ENCODE measurements at places on chromosomes 5 and 9.

DNA sequence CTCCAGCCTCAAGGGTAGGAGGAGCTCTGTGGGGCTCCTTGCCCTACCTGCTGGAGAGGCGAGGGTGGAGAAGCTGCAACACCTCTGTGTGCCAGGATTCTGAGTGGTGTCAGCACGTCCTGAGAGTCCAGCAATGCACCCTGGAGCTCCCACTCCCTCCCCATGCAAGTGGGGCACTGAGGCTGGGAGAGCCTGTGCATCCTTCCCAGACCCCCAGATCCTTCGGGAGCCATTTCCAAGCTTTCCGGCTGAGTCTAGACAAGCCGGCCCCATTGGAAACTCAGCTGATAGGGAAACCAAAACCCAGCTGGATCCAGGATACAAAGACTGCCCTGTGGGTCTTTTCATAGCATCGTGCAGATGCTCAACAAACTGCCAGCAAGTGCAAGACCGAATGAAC, 1.8 kb downstream of the FAM163B start:
- DNase-seq = no peak

DNA sequence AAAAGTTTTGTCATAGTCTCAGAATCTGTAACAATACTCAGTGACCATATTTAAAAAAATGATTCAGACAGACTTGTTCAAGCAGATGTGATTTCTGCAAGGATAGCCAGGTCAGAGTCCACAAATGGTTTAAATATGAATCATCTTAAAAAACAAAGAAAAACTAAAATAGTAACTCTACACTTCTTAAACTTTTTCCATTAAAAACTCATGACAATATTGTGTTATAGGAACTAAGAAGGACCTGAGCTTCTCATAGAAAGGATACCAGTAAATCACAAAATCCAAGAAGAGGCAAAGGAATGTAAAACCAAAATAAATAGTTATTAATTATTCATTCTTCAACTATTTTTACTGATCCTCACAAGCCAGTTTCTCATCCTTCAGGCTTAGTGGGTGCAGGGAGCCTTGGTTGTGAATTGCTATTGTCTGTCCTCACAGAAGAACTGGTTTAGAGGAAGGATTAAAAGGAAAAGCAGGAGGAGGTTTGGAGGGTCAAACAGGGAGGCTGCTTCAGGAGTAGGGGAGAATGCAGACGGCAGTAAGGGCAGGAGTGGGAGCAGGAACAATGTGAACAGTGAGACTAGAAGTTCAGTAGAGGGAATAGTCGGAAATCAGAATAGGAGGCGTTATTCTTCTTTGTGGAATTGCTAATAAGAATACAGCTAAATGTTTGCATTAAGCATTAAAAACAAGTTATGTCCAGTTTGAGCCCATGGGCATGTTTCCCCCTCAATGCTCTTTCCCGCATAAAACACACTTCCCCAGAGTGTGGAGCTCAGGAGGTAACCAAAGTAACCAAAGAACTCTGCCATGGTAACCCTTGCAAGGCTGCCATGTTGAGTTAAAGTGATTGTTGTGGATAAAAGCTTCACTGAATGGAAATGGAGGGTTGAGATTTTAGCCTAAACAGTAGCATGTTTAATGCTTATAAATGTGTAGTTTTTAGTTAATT, 110.7 kb downstream of the CCDC192 start:
- DNase-seq = peak; percentile 59

GRCh38 chr5:58767104-58767503, 184.2 kb downstream of the RAB3C start:
- no peak for DNase-seq

DNA sequence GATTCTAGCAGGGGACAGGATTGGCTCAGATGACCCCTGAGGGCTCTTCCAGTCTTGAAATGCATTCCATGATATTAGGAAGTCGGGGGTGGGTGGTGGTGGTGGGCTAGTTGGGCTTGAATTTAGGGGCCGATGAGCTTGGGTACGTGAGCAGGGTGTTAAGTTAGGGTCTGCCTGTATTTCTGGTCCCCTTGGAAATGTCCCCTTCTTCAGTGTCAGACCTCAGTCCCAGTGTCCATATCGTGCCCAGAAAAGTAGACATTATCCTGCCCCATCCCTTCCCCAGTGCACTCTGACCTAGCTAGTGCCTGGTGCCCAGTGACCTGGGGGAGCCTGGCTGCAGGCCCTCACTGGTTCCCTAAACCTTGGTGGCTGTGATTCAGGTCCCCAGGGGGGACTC, 2.9 kb upstream of the MYOZ3 start:
- DNase-seq = no peak

- no peak for DNase-seq
These were observed 2293.3 kb upstream of the C9orf72 start for GRCh38 chr9:29866556-29866955.

GRCh38 chr5:64333886-64334285, 168.2 kb downstream of the RNF180 start:
- no peak for DNase-seq

DNA sequence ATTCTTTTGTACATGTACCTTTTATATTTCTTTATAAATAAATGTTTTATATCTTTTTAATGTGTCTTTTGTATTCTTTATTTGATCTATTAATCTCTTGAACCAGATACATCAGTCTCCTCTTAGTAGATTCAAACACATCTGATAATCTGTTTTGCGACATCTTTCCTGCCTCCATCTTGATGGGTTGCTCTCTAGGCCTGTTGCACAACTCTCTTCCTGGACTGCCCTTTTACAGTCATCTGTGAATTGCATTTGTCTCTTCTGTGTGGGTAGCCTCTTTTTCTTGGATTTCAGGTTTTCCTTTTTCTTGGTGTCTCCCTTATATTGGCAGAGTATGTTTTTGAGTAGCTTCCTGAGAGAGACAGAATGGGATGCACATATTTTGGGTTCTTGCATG, 6.2 kb downstream of the ZFYVE16 start:
- no peak for DNase-seq

DNA sequence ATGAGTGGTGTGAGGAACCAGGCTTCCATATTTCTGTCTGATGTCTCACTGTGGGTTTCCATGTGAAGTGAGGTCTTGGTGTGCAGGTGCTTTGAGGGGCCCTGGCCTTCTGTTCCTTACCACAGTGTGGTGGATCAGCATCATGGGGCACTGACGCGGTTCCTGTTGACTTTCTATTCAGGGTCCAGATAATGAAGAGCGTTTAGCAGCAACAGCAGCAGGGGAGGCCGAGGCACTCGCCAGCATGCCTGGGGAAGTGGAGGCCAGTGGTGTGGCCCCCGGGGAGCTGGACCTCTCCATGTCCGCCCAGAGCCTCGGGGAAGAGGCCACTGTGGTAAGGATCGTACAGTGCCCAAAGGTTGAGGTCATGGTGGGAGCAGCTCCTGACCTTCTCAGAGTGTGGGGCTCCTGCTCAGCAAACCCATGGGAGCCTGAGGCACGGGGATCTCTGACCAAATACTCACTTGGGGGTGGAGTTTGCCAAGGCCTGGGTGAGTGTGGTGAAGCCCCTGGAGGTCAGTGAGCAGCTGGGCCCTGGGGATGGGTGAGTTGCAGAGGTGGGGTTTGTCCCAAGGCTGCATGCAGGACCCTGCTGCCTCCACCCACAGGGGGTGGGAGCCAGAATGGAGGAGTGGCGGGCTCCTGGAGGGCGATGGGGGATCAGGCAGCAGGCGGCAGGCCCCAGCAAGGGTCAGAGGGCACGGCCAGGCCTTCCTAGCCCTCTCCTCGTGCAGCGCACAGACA, 61.2 kb downstream of the COL15A1 start:
- no peak for DNase-seq

GRCh38 chr9:78397045-78397444, 100.1 kb downstream of the PSAT1 start:
- no peak for DNase-seq

GRCh38 chr9:116008278-116008677, 145.3 kb upstream of the PAPPA start:
- no peak for DNase-seq

- no peak for DNase-seq
These were observed 154.1 kb downstream of the CARTPT start for GRCh38 chr5:71873191-71873591.

DNA sequence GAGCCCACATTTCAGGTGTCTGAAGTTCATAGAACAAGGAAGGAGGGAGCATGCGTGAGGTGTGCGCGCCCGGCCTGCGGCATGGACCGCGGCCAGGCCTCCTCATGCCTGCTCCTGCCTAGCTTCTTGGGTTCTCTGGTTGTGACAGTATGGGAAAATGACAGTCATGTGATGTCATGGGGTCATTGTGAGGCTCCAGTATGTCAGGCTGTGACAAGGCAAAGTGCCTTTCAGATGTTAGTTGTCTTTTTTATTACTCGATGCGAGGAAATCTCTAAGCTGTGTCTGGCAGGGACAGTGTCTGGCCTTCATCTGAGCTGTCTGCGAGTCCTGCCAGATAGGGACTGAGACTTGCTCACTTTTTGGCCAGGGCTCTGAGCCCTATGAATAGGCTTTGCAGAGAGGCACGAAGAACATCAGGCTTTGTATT, 13.3 kb downstream of the UCK1 start:
- no peak for DNase-seq

DNA sequence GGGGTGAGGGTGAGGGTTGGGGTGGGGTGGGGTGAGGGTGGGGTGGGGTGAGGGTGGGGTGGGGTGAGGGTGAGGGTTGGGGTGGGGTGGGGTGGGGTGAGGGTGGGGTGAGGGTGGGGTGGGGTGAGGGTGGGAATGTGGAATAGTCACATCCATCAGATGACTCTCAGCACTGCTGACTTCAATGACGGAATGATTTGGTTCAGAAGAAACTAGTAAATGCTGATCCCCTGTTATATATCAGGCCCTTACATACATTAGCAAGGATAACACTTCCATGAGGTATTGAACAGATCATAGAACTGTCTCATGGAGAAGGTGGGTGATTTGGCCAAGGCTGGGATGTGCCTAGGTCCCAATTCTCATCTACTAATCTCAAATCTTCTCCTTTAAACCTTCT, 24.5 kb upstream of the C5orf47 start:
- DNase-seq = no peak

GRCh38 chr9:130770679-130771442, 64.2 kb upstream of the ABL1 start:
- peak; percentile 70 for DNase-seq

GRCh38 chr5:92907938-92908606, 672.9 kb downstream of the NR2F1-AS1 start:
- DNase-seq = peak; percentile 26

DNA sequence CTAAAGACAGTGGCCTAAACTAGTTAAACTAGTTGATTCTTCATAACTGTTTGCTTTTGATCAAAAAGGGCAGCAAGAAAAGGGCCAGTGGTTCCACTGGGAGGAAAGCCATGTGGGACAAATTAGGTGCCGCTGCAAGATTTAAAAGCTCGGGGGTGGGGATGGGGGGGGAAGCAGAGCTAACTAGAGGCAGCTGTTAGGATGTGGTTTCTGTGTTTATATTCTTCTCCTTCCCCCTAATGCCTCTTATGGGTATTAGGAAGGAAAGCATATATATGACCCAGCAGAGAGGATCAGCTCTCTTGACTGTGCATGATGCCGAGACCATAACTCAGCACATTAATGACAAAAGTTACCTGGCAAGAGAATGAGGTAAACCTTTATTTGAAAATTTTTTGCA, 65.7 kb downstream of the EFNA5 start:
- no peak for DNase-seq

GRCh38 chr5:119357270-119357669, 1.5 kb downstream of the TNFAIP8 start:
- no peak for DNase-seq

- DNase-seq = no peak
These were observed 241.1 kb downstream of the TLR4 start for GRCh38 chr9:117945286-117945685.

DNA sequence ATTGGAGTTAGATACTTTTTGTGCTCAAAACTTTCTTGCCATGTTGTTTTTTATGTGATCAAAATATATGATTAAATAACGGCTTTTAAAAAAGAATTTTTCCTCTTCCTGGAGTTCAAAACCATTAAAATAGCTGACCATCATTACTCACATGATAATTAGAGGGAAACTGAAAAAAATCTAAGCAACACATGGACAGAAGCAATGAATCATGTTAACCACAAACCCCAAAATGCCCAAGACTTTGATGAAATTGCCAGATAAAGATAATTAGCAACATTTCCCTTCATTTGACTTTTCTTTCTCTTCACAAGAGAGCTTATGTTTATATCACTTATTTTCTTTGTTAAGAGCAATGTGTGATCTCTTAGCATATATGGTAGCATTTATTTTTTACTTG, 1294.2 kb downstream of the EFNA5 start:
- DNase-seq = peak; percentile 70

DNA sequence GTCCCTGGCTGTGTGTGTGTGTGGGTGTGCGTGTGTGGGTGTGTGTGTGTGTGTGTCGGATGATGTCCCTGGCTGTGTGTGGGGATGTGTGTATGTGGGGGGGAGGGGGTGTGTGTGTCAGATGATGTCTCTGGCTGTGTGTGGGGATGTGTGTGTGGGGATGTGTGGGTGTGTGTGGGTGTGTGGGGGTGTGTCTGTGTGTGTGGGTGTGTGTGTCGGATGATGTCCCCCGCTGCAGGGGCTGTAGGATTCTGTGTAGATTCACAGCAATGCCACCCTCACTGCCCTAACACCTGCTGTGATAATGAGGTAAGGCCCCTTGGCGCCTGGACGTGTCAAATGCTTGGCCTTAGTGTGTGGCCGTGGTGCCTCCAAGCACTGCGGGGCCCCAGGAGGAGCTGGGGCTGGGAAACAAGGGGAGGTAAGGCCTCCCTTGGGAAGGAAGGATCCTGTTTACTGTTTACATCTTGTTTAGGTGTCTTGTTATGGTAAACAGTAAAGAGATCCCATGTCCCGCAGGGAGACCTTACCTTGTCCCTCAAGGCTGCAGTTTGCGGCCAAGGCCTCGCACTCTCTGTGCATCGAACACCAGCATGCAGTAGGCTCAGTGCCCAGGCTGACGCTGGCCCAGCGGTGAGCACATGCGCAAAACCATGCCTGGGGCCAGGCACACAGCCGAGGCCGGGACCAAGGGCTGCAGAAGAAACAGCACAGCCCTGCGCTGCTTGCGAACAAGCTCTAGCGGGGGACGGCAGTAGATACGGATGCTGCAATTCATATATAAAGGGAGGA, 24.1 kb downstream of the AHRR start:
- no peak for DNase-seq

GRCh38 chr5:34803974-34804732, 34.8 kb upstream of the TTC23L start:
- DNase-seq = no peak

DNA sequence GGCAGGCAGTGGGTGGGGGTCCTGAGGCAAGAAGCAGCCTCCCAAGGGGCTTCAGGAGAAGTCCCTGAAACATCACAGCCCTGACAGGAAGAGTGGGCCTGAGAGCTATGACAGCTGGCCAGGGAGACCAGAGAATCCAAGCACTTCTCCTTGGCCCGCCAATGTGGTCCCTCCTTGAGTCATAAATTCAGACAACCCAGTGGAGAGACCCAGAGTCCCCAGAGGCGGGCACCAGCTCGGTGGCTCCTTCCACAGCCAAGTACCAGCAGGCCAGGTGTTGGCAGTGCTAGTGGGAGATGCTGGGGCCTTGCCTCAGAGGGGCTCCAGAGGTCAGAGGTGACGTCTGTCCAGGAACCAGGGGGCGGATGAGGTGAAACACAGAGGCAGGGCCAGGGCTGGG, 1.6 kb upstream of the DOK3 start:
- DNase-seq = no peak

Data from astrocyte of the cerebellum (primary cell).